Fibroblast of lung (primary cell): ENCODE measurements at places on chromosomes 13 and 19. TPM values are rescaled to one million over a fixed set of nuclear protein-coding genes. Genes with fewer than 3 reads are reported as not detected.

DNA sequence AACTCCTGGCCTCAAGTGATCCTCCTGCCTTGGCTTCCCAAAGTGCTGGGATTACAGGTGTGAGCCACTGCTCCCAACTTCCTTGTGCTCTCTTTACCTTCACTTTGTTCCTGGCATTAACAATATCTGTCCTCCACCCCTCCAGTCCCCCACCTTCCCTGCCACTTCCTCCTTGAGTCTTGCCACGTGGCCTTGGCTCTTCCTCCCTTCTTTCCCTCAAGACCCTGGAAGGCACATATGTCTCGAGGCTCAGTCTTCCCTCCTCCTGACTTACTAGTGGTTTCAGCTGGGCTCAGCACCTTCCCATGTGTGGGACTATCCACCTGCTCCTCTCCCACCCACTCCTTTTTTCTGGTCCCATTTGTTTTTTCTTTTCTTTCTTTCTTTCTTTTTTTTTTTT is 70.6 kb downstream of the IER2 start:
- H3K4me3 ChIP-seq = no peak overlapping the region
- peaks cover 2% of the 10 kb centered on the region for H3K27me3 ChIP-seq
- DNase-seq = no peak
- no peak overlapping the region for H3K27ac ChIP-seq

DNA sequence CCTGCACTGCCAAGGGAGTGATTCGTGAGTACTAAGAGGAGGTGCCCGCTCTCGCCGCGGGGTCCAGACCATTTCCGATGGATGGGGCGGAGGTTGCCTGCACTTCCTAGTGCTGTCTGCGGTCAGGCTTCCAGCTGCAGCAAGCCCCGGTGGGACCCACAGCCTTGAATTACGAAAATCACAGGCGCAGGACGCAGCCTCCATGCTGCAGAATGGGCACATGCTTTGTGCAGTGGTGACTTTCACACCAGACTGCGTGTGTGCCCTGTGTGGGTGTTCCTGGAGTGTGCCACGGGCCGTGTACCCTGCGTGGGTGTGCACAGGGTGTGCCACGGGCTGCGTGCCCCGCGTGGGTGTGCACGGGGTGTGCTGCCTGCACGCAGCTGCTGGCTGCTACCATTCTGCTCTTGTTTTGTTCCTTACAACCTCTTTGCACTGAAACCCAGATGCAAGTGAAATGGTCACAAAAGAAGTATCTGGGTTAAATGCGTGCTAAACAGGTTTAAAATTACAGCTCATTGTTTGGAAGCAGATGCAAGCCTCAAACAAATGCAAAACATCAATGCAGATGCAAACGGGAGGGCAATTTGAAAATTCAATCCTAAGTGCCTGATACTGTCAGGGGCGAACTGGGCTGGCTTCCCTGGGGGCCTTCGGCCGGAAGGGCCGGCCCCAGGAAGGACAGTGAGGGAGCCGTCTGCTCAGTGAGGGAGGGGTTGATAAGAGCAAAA is 221.2 kb upstream of the SOX1 start:
- H3K27me3 ChIP-seq = no peaks in the 10 kb centered on the region
- no peaks in the 10 kb centered on the region for H3K4me1 ChIP-seq
- H3K27ac ChIP-seq = no peak overlapping the region
- no peaks in the 10 kb centered on the region for H3K36me3 ChIP-seq
- no peak for DNase-seq
- no peak overlapping the region for H3K4me3 ChIP-seq

GRCh38 chr13:113848020-113848419 is 15.9 kb downstream of the GAS6 start:
- H3K4me1 ChIP-seq = peaks cover 10% of the 10 kb centered on the region
- H3K27me3 ChIP-seq = no peaks in the 10 kb centered on the region
- no peak overlapping the region for H3K27ac ChIP-seq
- peaks cover 18% of the 10 kb centered on the region for H3K36me3 ChIP-seq
- no peak overlapping the region for H3K4me3 ChIP-seq

DNA sequence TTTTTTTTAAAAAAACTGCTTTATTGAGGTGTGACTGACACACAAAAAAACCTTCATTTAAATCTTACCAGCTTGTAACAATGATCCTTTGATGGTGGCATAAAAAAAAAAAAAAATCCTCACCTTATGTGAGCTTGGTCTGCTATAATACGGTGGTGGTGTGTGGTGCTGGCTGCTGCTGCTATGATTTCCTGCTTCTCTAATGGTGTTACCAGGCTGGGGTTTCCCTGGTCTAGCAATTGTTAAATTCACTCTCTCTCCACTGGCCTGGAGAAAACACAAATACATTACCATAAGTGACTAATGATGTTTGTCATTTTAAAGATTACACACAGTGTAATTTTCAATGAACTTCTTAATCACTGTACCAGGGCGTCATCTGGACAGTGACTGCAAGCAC is 60.6 kb downstream of the LNX2 start:
- H3K4me1 ChIP-seq = no peaks in the 10 kb centered on the region
- no peak overlapping the region for H3K27ac ChIP-seq
- no peaks in the 10 kb centered on the region for H3K27me3 ChIP-seq
- no peak for DNase-seq
- no peak overlapping the region for H3K4me3 ChIP-seq

DNA sequence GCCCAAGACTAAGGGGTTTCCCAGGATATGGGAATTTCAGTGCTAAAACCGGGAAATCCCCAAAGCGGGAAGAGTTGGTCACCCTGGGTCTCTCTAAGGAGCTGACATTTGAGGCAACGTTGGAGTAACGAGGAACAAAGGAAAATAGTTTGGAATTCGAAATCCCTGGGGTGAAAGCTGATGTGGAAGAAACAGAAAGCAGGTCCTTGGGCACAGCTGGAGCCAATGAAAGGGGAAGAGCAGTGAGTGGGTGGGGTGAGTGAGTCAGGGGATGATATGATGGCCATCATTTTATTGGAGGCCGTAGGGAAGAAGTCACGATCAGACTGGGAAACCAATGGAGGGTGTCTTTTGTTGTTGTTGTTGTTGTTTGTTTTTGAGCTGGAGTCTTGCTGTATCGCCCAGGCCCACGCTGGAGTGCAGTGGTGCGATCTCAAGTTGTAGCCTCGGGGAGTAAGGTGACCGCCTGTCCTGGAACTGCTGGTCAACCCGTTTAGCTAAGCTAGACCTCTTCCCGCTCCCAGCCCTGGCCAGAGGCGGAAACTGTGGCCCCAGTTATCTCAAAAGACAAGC is 3.4 kb upstream of the RFX2 start:
- no peak for DNase-seq
- no peaks in the 10 kb centered on the region for H3K27me3 ChIP-seq
- H3K27ac ChIP-seq = no peak overlapping the region
- no peak overlapping the region for H3K4me3 ChIP-seq
- no peaks in the 10 kb centered on the region for H3K36me3 ChIP-seq
- H3K4me1 ChIP-seq = no peaks in the 10 kb centered on the region

CYP4F2 gene
- total RNA-seq = not detected in 2 replicates

LGALS14 gene
- not detected in 2 replicates for total RNA-seq

CGB8 gene
- total RNA-seq = not detected in 2 replicates

ARRDC5 gene
- not detected in 2 replicates for total RNA-seq

ZNF836 gene
- 10.0 and 13.2 TPM in 2 replicates for total RNA-seq
